ENCODE measurements at places on chromosomes 3 and 15. TPM values are rescaled to one million over a fixed set of nuclear protein-coding genes. Genes with fewer than 3 reads are reported as not detected.

SNRPA1 gene
- 59.6 TPM for polyA plus RNA-seq

GRCh38 chr3:64685800-64686445 is 1.9 kb downstream of the ADAMTS9 start:
- no peak for DNase-seq

DNA sequence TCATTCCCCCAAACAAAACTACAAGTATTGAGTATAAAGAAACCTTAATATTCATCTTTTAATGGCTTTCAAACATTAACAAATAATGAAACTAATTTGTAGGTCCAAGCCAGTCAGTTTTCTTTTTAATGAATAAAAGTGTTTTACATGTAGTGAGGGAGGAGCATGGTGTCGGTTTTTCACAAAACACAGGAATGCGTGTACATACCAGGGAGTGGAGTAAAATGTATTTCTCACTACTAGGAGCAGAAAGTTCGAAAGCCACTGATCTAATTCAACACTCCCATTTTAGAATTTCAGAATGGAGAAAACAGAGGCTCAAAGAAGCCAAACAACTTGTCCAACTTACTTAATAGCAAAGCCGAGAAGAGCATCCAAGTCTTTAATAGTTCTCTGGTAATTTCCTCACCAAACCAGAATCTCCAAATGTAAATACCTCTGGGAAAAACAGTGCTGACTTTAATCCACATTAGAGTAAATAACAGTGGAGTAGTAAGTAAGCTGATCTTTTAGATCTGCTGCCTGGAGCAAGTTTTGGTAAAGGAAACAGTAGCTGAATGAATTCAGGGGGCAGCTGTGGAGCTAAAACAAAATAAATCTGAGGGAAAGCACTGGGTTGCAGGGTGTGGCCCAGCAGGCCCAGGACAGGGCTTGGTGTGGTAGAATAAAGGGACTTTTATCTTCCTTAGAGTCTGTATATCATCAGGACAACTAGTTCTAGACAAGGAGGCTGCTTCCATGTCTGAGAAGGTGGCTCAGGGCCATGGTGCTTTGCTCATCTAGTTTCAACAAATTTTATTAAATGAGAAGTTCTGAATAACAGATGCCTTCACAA is 7.9 kb downstream of the ANP32A start:
- no peak for DNase-seq

CDHR4 gene
- polyA plus RNA-seq: not detected

DNA sequence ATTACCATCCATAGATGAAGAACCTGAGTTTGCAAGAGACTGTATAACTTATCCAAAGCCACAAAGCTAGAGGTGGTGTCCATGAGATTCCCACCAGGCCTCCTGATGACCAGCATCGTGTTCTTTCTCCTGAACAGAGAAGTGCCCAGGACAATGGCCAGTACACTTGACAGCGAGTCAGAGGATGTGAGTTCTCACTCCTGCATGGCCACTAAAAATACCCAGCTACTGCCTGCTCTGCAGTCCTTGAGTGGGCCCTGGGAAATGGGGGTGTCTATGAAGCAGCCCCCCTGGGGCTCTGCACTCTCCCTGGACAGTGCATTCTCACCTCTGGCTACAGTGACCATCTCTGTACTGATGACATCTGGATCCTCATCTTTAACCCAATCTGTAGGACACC is 201.2 kb downstream of the RPLP1 start:
- no peak for DNase-seq

DNA sequence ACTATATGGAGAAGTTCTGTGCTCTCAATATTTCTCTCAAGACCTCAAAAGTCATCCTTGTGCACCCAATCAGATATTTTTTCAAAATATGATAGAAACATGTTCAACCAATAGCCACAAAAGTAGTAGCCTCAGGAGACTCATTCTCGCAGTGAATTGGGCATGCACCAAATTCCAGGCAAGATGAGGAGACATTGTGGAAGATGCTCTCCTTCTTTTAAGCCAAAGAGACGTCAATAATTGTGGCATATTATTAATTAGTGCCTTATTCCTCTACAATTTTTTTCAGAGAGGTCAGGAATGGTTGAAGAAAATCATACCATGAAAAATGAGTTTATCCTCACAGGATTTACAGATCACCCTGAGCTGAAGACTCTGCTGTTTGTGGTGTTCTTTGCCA is at the start of gene OR5K2:
OR5K2 (plus strand) TSS at position 301 of the 400 bp plus-strand sequence; CDS start at position 301, 0 bp downstream.
- DNase-seq: no peak

GRCh38 chr15:81481346-81481745 is 107.3 kb upstream of the TMC3 start:
- no peak for DNase-seq

DNA sequence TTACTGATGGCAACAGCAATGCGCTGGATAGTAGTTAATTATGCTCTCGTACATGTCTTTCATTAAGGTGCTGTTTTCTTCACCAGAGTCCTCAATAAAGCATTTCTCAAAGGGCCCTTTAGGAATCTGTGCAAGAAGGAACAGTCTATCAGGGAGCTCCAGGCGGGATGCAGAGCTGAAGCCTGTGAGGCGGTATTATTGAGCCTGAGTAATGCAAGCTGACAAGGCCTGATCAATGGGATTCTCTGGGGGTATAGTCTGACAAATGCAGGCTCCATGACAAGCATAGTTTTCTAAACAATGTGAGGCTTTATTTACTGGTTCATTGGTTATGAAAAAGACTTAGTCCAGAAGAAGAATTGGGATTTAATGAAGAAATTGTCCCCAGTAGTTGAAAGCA is 530.9 kb upstream of the CBLB start:
- no peak for DNase-seq

RAD18 gene
- polyA plus RNA-seq: 10.5 TPM

- no peak for DNase-seq
Measured at GRCh38 chr3:149648525-149648924, 9.3 kb downstream of the WWTR1 start.

GRCh38 chr3:134057654-134058110 is 28.0 kb upstream of the SLCO2A1 start:
- DNase-seq: no peak

- no peak for DNase-seq
Measured at GRCh38 chr3:134640872-134641470, 9.9 kb downstream of the KY start.

DNA sequence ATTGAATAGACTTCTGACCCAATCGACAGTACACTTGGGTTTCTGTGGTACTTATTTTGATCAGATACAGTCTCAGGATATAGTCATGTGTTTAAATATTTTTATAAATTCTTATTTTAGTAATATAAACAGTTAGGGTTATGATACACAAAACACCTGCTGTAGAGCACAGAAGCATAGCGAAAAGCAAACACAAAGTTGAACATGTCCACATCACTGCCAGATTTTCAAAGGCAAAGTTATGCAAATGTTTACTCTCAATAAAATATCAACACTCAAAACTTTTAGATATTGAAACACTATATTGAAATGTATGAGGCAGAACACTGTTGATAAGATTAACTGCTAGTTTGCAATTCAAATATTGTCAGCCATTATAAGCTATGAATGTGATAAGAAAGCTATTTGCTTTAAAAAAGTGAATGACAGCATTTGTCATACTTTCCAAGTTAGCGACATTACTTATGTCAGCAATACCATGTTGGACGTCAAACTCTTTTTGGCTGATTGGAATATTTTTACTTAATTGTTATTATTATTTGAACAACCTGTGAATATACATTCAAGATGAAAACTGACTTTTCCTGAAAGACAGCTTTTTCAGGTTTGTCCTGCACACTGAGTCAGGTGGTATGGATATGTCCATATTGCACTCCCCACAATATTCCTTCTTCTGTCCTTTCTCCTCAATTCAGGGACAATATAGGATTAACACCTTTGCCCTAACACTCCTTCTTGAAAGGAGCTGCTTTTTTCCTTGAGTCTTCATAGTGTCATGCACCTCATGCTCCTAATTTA is 367.1 kb downstream of the EPHA3 start:
- DNase-seq: no peak

SLCO2A1 gene
- not detected for polyA plus RNA-seq

FBXL22 gene
- 1.0 TPM for polyA plus RNA-seq

FETUB gene
- not detected for polyA plus RNA-seq

- no peak for DNase-seq
Measured at GRCh38 chr3:143396790-143397189, 277.2 kb downstream of the CHST2 start.

- no peak for DNase-seq
Measured at GRCh38 chr3:149388531-149389417, 11.3 kb upstream of the TM4SF1 start.

DNA sequence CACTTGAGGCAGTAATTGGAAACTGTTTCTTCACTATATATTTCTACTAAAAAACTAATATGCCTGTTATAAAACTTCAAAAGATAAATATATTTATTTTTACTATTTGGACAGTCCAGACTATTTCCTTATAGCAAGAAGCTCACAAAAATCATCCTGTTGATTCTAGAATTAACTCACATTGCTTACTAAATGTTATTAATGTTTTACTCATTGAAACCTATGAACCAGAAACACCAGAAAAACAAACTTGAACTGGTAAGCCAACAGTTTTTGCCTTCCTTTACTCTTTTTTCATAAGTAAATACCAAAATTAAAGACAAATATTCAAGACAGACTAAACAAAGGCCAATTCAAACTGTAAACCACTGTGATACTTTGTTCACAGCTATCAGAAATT is 26.4 kb downstream of the TOMM70 start:
- DNase-seq: no peak

HACL1 gene
- 40.9 TPM for polyA plus RNA-seq

- no peak for DNase-seq
Measured at GRCh38 chr15:93126599-93126998, 37.6 kb upstream of the RGMA start.
